ENCODE measurements at places on chromosomes 16 and 17. TPM values are rescaled to one million over a fixed set of nuclear protein-coding genes. Genes with fewer than 3 reads are reported as not detected.
A peak's percentile ranks its signal among the peaks of the same experiment; 100 is the strongest.

PRAC2 gene
- not detected for total RNA-seq

GRCh38 chr17:81142301-81143199, 22.8 kb upstream of the PVALEF start:
- DNase-seq: peak; percentile 81

CACNG3 gene
- total RNA-seq: not detected

HEATR9 gene
- not detected for total RNA-seq

ABCA8 gene
- 8.7 TPM for total RNA-seq

SGCA gene
- total RNA-seq: 291 TPM

GRCh38 chr17:27546624-27547300, 84.2 kb upstream of the LGALS9 start:
- no peak for DNase-seq

THOC6 gene
- total RNA-seq: 25.5 TPM

TMEM101 gene
- 13.2 TPM for total RNA-seq

DNA sequence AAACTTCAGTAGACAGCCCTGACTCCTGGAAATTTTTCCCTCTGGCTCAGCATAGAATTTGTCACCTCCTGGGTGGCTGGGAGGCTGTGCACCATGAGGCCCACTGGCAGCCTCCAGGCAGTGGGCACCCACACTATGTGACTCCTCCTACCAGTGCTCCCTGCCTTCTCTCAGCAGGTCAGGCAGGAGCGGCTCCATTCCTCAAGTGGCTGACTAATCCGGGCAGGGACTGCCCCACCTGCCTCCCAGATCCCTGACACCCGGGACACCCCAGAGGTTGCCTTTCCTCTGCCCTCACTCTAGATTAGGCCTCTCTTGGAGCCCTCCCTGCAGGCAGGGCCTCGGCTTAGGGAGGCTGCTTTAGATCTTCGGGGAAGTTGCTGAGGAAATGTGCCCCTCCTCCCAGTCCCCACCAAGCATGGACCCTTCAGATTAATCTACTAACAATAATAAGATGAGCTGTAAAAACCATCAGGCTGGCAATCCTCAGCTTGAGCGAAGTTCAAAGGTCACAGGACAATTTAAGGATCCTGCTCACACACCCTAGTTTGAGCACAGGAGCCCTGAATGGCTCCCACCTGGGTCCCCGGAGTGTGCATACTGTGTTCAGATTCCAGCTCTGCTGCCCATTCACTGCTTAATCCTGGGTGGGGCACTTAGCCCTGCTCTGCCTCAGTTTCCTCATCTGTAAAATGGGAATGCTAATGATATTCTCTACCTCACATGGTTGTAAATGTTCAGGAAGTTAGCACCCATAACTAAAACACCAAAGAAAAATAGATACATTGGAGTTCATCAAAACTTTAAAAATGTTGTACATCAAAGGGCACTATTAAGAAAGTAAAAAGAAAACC, 10.0 kb upstream of the MYCBPAP start:
- DNase-seq: no peak

GRCh38 chr17:27635275-27635823, 4.4 kb downstream of the LGALS9 start:
- no peak for DNase-seq

DNA sequence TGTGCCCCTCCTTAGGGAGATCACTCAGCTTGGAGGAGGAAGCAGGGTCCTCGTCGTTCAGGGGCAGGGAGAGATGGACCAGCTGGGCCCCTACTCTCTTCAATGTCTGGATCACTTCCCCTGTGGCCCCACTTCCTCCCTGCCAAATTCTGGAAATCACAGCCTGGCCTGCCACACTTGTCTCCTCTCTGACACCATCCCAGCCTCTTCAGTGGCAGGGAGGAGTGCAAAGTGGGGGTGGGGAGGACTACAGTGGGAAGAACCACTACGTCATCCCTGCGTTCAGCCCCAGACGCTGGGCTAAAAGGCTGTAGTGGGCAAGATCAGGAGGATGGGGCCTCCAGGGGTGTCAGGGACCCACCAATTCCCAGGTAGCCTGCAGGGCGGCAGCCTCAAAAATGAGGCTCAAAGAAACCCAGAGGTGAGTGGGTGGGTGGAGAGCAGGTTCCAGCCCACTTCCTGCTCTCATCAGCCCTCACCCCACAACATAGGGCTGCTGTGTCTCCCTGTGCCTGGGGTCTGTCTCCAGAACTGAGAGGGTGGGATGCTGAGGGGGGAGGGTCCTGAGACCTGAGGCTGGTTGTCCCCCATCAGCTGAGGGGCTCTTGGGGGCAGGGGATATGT, 25.0 kb upstream of the TAC4 start:
- no peak for DNase-seq

GRCh38 chr17:71023249-71024030, 854.1 kb downstream of the KCNJ2 start:
- DNase-seq: no peak

DNA sequence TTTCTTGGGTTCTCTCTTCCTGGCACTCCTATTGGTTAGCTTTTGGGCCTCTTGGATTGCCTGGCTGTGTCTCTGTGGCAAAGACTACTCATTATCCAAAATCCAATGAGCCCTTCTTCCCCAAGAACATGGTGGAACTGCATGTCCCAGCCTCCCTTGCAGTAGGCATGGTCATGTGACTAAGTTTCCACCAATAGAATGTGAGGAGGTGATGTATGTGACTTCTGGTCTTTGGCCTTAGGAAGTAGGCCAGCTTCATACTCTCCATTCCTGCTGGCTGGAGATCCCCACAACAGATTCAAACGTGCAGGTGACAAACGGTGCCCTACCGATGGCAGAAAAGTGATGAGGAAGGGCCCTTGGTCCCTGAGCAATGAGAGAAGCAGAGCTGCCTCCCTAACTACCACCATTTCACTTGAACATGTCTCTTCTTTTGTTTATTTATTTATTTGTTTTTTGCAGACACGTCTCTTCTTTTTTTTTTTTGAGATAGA, 17.3 kb upstream of the SPN start:
- no peak for DNase-seq

- no peak for DNase-seq
Observed at GRCh38 chr17:8477171-8477570, 41.5 kb downstream of the NDEL1 start.

CCL17 gene
- total RNA-seq: not detected

- no peak for DNase-seq
Observed at GRCh38 chr17:81888105-81888987, 3.0 kb downstream of the ALYREF start.

DNA sequence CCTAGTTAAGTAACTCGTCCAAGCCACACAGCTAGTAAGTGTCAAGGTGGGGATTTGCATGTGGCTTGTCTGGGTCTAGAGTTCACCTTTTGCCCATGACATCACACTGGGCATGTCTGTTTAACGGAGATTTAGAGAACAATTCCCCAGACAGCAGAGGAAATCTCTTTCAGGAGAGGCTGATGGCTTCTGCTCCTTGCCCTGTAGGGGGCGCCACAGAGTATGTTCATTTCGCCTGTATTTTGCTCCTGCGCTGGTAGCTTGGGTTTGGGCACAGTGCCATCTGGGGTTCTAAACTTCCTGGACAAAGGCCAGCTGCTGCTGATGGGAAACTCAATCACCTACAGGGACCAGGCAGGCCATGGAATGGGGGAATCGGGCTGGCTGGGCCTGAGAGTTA, 20.4 kb downstream of the OTOA start:
- DNase-seq: no peak

DNA sequence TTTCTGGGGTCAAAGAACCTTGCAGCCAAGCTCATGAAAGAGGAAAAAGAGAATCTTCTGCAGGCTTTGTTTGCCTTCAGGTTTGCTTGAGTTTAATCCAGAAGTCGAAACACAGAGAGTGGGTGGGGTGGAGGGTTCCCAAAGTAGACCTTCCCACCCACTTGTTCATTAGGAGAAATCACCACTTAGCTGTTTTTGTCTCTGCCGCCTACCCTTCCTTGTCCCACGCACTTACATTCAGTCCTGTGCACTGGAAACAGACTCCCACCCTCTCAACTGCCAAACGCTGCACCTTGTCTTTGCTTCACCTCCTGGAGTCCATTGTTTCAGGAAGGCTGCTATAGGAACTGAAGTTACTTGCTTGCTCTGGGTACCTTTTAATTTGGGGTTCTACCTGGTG, 38.6 kb upstream of the RBFOX1 start:
- DNase-seq: no peak

BTBD17 gene
- total RNA-seq: not detected

PRR29 gene
- 0.47 TPM for total RNA-seq

DNA sequence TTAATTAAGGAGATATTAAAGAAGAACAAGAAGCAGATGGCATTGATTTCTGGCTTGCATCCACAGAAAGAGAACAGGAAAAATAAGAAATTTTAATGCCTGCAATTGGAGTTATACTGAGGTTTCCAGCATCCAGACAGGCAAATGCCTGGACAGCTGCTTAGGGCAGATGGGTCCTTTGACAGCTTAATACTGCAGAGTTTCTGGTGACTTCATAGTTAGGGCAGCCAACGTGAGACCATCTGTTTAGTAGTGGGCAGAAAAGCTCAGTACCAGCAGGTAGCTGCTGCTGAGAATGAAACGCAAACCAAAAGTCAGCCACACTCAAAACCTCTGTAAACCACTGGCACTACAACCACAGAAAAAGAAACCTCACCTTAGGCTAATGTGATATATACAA, 109.8 kb downstream of the CDK5R1 start:
- DNase-seq: no peak

DNA sequence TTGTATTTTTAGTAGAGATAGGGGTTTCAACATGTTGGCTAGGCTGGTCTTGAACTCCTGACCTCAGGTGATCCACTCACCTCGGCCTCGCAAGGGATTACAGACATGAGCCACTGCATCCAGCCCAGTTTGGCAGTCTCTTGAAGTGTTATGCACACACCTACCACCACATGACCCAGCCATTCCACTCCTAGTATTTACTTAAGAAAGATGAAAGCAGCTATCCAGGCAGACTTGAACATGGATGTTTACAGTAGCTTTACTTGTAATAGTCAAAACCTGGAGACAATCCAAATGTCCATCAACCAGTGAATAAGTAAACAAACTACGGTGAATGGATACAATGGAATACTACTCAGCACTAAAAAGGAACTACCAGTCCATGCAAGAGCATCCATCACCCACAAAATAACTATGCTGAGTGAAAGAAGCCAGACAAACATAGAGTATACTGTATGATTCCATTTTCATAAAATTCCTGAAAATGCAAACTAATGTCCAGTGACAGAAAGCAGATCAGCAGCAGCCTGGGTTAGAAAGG, 37.8 kb upstream of the RASD1 start:
- DNase-seq: no peak

- peak; percentile 52 for DNase-seq
Observed at GRCh38 chr17:80002690-80003490, 32.8 kb downstream of the TBC1D16 start.

SLC7A6OS gene
- 7.9 TPM for total RNA-seq

DNA sequence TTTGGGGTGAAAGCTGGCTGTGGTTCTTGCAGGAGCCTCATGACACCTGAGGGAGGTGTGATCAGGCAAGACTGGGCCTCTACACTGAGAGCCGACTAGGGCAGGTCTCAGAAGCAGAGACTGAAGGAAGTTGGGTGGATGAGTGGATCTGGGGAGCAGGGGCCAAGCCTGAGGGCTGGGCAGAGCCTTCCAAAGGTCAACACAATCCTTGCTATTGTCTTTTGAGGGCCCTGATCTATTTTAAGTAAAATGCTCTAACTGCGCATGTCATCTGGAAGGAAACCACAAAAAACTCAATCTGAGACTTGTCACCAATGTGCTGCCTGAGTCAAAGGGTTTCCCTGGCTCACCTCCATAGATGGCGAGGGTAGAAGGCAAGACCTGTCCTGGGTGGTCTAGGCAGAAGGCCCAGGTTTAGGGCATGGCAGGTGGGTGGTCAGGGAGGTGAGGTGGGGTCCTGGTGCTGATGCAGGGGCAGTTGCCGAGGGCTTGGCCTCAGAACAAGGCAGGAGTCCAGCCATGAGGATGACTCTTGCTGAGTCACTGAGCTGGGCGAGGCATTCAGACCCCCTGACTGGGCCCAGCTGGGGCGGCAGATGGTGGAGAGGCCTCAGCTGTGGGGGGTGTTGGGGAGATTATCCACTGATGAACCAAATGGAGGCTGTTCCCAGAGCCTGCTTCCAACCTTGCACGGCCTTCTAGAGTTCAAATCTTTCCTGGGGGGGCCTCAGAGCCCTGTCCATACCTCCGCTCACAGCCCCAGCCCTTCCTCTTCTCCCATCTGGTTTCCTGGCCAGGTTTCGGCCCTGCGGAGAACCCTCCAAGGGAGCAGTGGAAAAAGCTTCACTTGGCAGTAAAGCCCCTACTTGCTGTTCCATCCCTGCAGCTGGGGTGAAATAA, 5.1 kb downstream of the MVP start:
- peak; percentile 77 for DNase-seq

GRCh38 chr17:1914661-1915083, 84.9 kb downstream of the RPA1 start:
- no peak for DNase-seq

GRCh38 chr16:1485847-1486496, 2.8 kb downstream of the PTX4 start:
- DNase-seq: no peak

GRCh38 chr16:528111-529011, 849 bp downstream of the CAPN15 start:
- DNase-seq: peak; percentile 75

SRL gene
- 464 TPM for total RNA-seq

DNA sequence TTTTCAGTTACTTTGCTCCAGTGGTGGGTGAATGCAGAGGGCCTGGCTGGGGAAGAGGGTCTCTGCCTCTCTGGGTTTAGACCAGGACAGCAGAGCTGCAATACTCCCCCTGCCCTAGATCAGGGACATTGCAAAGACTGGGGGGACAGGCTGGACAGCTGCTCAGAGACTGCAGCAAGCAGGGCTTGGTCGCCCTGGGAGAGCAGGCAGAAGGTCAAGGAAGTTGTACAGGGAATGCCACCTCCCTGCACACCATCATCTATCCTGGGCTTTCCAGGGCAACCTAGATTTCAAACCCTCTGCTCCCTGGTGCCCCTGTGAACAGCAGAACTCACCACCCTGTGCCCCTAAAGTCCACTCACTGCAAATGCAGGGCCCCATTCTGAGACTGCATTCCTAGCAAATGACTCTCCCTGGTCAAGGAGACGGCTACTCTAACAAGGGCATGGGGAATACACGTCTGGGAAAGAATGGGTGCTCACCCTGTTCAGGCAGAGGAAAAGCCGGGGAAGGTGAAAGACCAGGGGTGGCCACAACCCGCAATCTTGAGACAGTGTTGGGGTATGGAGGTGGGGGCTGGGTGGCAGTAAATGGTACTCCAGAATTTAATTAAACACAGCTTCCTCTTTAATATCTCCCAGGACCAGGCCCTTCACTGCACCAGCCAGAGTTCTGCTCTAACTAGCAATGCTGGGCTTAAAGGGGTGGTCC, 1.0 kb downstream of the KIFC3 start:
- DNase-seq: no peak

DNA sequence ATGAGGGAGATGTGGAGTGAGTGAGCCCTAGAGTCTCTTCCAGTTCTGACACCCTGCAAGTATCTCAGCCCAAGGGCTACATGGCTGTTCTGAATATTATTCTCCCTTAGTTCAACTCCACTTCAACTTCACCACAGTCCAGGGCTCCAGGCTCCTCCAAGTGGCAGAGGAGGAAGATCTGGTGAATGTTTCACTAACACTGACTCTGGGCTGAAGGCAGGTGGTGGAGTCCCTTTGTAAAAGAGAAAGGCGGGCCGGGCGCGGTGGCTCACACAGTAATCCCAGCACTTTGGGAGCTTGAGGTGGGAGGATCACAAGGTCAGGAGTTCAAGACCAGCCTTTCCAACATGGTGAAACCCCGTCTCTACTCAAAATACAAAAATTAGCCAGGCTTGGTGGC, 13.6 kb downstream of the CCDC92B start:
- no peak for DNase-seq

MFAP4 gene
- total RNA-seq: 21.1 TPM

Measured in psoas muscle (tissue), 8 donors.